ENCODE measurements at places on chromosomes 3 and 15. TPM values are rescaled to one million over a fixed set of nuclear protein-coding genes. Genes with fewer than 3 reads are reported as not detected.

Gene CXCR6
- polyA plus RNA-seq, result 0.63 TPM

Gene RETNLB
- not detected for polyA plus RNA-seq

Gene LRRC31
- polyA plus RNA-seq, result 0.38 TPM

Gene SLC9C1
- polyA plus RNA-seq, result 1.2 TPM

Gene BCHE
- polyA plus RNA-seq, result 11.3 TPM

Gene SLC28A1
- polyA plus RNA-seq, result 7.5 TPM

Gene CADPS
- polyA plus RNA-seq, result 5.0 TPM

Gene CCDC39
- polyA plus RNA-seq, result 9.8 TPM

Gene IQCH
- polyA plus RNA-seq, result 10.0 TPM

Gene CAND2
- polyA plus RNA-seq, result 7.5 TPM

Gene CNTN3
- 5.1 TPM for polyA plus RNA-seq

Gene XCR1
- polyA plus RNA-seq, result 0.15 TPM

Gene SI
- polyA plus RNA-seq, result not detected

Gene SERINC4
- polyA plus RNA-seq, result not detected

Gene PAQR5
- 35.1 TPM for polyA plus RNA-seq

Gene EXD1
- polyA plus RNA-seq, result 0.07 TPM

DNA sequence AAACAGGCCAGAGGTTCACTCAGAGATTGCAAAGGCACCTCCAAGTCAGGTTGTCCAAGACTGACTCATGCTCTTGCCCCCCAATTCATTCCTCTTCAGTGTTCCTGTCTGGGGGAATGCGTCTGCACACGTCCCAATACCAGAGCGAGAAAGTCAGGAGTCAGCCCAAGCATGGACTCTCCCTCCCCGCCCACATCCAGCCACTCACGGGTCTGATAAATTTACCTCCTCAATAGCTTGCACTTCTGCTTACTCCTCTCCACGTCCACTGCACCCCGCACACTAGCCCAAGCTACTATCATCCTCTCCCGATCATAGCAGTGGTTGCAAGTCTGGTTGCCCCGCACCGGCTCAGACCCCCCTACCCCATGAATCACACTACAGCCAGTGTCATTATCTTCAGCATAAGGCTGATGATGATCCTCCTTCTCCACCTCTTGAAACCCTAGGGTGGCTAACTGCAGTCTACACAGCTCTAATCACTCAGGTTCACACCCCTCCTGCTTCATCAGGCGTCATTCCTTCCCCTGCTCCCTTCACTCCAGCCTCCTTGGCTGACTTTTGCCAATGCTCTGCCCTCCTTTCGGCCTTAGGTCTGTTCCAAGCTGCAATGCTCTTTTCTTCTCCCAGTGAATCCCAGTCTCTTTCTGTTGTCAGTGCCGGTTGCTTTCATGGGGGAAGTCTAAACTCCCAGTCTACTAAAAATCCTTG lies 27.6 kb upstream of the MYO1E start:
- no peak for DNase-seq

DNA sequence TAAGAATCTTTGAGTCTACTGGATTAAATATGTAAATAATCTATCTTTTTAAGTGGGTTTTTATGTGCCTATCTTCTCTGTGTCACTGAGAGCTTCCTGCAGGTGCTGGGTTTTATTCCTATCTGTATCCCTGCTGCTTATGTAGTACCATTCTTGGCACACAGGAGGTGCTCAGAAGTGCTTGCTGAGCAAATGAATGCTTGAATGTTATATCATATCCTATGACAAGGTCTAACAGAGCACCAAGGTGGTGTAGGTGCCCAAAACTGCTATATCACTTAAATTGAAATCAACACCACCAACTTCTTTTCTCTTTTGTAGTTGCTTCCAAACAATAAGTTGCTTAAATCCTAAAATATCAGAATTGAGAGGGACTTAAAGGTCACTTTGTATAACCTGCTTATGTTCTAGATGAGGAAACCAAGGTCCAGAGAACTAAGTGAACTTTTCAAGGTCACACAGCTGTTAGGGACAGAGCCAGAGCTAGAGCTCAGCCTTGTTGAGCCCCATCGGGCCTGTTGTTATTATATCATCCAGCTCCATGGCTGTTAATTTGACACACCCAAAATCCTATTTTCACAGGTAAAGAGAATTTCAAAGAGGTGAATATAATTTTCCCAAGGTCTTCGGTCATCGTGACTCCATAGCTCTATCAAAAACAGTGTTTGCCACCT lies 46.0 kb downstream of the CCNL1 start:
- DNase-seq, result no peak

DNA sequence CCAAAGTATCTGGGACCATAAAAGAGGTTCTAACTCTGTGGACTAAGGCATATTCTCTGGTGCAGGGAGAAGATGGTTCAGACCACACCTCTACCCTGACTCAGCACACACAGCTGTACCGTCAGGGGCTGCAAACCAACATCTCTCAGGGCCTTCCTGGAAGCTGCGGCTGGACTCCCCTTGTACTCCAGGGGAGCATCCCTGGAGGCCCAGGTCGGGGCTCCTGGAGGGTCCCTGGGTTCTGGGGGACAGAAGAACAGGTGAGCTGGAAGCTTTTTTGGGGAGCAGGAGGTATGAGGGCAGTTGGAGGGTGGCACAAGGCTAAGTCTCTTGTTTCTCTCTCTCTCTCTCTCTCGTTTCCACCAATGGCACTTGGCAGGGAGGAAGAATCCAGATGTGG lies 60.5 kb downstream of the LINGO1 start:
- no peak for DNase-seq

- no peak for DNase-seq
Observed at GRCh38 chr3:24548278-24548677, 53.6 kb upstream of the THRB start.

- no peak for DNase-seq
Observed at GRCh38 chr15:100715571-100716455, 113.4 kb downstream of the ASB7 start.

- peak; percentile 45 for DNase-seq
Observed at GRCh38 chr3:61315871-61316270, 64.6 kb upstream of the FHIT start.

GRCh38 chr3:7423995-7424394 lies 563.1 kb downstream of the GRM7 start:
- no peak for DNase-seq

DNA sequence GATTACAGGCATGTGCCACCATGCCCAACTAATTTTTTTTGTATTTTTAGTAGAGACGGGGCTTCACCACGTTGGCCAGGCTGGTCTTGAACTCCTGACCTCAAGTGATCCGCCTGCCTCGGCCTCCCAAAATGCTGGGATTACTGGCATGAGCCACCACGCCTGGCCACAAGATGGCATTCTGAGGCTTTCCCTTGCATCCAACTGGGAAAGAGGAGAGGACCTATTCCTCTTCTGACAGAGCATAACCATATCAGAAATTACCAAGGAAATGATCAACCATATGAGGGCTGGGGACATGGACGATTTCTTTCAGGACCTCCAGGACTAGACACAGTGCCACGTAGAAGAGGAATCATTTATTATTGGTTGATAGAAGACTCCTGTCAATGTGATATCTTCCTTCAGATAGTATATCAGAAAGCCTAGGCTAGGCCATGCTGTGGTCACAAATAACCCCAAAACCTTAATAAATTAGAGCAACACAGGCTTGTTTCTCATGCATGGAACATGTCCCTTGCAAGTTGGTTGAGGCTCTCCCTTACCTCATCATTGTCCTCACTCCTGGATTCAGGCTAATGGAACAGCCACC lies 372.3 kb upstream of the IL12A start:
- DNase-seq, result no peak

DNA sequence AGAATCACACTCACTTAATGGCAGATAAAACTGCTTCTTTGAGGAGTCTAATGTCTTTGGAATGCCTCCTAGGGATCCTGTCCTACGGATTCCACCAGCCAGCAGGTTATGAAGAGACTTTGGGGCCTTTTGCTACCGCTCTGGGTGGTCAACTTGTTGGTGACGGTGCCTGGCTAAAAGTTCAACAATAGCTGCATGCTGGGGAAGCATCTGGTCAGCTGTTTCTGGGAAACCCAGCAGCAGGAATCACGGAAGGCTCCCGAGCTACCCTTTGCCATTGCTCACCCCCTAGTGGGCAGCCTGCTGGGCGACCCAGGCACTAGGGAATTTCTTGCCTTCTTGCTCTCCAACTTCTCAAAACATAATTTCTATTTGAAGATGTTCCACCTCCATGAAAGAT lies 263.3 kb downstream of the NEK10 start:
- no peak for DNase-seq

- peak; percentile 11 for DNase-seq
Observed at GRCh38 chr3:188106887-188107830, 46.8 kb upstream of the LPP start.

DNA sequence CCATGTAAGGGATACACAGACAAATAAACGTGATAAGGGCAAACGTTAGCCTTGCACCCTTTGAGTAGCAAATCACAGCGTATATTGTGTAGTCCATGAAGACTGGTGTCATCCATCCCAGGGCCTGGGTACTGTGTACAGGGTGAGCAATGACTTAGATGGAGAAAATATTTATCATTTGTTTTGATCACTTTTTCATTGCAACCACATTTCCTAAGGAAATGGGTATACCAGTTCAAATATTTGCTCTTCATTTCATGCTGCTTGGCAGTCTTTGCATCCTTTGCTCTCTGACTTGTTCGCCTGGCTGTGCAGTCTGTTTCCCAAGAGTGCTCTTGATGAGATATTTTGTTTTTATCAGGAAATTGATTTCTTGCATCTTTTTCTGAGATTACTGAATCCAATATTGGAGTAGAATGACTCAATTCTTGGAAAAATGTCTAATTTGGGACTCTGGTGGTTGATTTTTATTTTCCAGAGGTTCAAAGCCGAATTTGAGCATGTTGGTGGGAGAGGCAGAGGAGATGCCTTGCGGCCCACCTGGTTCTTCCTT lies 424.6 kb upstream of the SEMA6D start:
- DNase-seq, result no peak

GRCh38 chr3:160154033-160154432 lies 71.2 kb upstream of the C3orf80 start:
- DNase-seq, result no peak

DNA sequence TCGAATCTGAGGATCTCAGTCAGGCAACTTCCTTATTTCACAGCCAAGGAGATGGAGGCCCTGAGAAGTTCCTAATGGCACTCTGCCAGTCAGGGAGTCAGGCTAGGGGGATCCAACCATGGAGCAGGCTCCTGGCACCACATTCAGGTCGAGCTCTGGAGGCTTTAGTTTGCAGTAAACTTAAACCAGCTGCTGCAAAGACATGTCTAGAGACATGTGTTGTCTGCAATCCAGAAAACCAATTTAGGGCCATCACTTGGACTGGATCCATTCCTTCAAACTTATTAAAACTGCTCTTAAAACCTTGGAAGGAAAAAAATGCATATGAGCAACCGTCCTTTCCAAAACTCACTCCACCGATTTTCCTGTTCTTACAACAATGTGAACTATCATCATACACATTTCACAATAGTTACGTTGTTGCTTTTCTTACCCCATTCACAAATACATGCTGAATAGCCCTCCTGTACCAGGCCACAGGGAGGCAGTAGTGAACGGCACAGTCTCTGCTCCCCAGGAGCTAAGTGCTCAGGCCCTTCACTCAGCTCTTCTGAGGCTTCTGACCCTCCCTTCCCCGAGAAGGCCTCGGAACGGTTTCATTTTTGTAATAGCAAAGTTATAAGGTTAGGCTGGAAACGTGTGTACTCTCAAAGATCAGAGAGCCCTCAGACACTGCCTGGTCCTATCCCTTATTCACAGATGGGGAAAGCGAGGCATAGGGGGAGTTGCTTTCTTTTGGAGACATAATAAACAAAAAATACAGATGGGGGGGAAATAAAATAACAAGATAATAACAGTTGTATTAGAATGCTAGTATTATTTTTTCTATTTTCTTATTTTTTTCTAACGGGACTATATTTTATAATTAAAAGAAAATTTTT lies 20.1 kb downstream of the RFT1 start:
- DNase-seq, result no peak

DNA sequence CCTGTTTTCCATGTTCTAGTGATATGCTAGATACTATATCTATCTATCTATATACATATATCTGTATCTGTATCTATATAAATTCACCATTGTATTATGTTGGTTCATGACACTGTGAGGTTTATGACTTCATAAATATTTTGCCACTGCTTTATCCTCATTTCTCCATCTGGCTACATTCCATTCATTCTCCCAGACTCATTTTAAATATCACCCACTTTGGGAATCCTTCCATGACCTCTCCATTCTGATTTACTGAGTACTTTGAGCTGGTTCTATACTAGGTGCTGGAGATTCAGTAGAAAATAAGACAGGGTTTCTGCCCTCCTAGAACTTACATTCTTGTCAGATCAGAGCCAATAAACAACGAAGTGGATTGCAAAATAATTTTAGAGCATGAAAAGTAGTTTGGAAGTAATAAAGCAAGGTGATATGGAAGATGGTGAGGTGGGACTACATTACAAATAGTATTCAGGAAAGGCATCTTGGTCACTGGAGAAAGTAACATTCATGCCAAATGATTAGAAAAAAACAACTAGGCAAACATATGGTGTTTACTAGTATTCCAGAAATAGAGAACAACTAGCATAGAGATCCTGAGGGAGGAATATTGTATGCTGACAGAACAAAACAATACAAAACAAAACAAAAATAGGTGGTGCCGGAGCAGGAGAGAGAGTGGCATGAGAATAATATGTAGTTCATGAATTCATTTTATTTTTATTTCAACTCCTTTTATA lies 11.6 kb upstream of the PLSCR4 start:
- no peak for DNase-seq

- no peak for DNase-seq
Observed at GRCh38 chr3:157692468-157692867, 189.3 kb upstream of the VEPH1 start.

All from left kidney (tissue), 8 donors.